PC-9 (cell line): ENCODE measurements at places on chromosomes 5 and 9.

GRCh38 chr9:77435277-77435676, 212.8 kb downstream of the GNA14 start:
- H3K4me1 ChIP-seq: no peaks in the 10 kb centered on the region
- no peaks in the 10 kb centered on the region for H3K36me3 ChIP-seq
- H3K27me3 ChIP-seq: no peaks in the 10 kb centered on the region

- no peaks in the 10 kb centered on the region for H3K4me1 ChIP-seq
- no peaks in the 10 kb centered on the region for H3K36me3 ChIP-seq
- DNase-seq: no peak
- no peak overlapping the region for H3K27ac ChIP-seq
- no peak overlapping the region for H3K4me3 ChIP-seq
These were observed 256.5 kb downstream of the SEC61B start for GRCh38 chr9:99478469-99479027.

DNA sequence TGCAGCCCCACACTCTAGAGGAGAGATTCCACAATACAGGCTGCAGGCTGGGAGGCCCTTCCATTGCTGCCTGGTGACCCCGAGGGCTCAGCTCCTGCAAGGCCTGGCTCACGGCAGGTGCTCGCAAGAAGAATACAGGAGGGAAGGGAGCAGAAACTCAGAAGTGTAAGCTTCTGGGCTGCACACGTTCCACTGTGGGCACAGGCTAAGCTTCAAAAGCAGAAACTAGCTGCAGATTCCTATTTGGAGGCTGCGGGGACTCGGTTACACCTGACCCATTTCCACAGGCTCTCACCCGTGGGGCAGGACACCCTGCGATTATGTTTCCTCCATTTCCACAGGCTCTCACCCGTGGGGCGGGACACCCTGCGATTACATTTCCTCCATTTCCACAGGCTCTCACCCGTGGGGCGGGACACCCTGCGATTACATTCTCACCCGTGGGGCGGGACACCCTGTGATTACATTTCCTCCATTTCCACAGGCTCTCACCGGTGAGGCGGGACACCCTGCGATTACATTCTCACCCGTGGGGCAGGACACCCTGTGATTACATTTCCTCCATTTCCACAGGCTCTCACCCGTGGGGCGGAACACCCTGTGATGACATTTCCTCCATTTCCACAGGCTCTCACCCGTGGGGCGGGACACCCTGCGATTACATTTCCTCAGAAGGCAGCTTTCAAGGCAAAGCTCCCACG, 10.3 kb downstream of the LPCAT1 start:
- H3K27me3 ChIP-seq: no peaks in the 10 kb centered on the region
- peaks cover 6% of the 10 kb centered on the region for H3K36me3 ChIP-seq
- H3K4me3 ChIP-seq: no peak overlapping the region

GRCh38 chr5:137296213-137296781, 202.8 kb downstream of the SPOCK1 start:
- H3K4me1 ChIP-seq: no peaks in the 10 kb centered on the region
- no peaks in the 10 kb centered on the region for H3K27me3 ChIP-seq
- H3K4me3 ChIP-seq: no peak overlapping the region
- H3K36me3 ChIP-seq: no peaks in the 10 kb centered on the region
- no peak overlapping the region for H3K27ac ChIP-seq
